ENCODE measurements at places on chromosomes 5 and 9.

GRCh38 chr5:86095092-86095491 lies 522.6 kb upstream of the COX7C start:
- DNase-seq, result no peak

DNA sequence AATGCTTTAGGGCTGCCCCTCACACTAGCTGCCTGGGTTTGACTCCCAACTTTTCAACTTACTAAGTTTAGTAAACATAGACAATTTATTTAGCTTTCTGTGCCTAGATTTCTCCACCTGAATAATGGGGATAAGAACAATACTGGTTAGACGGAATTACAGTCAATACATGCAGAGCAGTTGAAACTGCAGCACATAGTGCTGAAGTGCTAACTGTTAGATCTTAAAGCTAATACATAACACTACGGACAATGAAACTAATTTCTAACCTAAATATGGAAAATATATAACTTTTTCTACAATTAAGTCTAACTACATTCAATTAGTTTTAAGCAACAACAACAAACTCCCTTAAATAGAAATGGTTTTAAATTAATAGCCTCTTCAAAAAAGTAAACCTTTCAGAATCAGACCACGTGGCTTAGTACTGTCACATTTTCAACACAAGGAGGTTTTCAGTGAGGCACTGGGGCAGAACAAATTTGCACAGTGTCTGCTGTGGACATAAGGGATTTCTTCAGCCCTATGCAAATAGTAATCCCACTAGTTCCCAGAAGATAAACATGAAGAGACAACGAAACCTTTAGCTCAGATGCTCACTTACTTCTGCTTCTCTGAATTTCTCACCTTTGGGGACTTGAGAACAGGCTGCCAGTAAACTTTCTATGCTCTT lies 293.4 kb downstream of the EDIL3 start:
- DNase-seq, result no peak

DNA sequence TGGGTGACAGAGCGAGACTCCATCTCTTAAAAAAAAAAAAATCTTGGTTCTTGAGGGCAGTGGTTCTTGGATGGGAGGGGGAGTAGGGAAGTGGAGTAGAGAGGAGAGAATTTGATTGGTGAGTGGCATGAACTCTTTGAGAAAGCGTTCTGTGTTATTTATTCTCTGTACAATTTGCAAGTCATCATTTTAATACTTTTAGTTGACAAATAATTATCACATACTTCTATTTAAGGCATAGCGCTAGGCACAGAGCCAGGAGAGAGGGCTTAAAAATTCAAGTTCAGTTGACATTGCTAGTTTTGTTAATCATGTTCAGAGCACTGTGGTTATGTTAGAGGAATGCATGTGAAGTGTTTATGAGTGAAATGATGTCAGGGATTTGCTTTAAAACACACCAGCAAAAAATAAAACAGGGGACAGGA lies 24.6 kb downstream of the HSDL2 start:
- no peak for DNase-seq

GRCh38 chr9:115109486-115109885 lies 8.5 kb downstream of the TNC start:
- no peak for DNase-seq

DNA sequence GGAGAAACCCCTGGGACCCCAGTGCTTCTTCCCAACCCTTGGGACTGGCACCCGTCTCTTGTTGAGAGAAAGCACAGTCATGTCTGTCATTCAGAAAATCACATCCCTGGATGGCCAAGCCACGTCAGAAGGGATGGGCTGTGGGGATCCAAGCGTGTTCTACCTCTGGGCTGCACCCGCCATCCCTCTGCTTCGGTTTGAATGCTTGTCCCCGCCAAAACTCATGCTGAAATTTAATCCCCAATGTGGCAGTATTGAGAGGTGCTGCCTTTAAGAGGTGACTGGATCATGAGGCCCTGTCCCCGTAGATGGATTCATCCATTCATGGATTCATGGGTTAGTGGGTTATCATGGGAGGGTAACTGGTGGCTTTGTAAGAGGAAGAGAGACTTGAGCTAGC lies 27.0 kb downstream of the CEL start:
- DNase-seq, result no peak

- DNase-seq, result no peak
Measured at GRCh38 chr9:89902450-89903140, 297.8 kb downstream of the GADD45G start.

- no peak for DNase-seq
Measured at GRCh38 chr5:111914966-111915636, 158.1 kb upstream of the NREP start.
